ENCODE measurements at places on chromosomes 4 and X.

DNA sequence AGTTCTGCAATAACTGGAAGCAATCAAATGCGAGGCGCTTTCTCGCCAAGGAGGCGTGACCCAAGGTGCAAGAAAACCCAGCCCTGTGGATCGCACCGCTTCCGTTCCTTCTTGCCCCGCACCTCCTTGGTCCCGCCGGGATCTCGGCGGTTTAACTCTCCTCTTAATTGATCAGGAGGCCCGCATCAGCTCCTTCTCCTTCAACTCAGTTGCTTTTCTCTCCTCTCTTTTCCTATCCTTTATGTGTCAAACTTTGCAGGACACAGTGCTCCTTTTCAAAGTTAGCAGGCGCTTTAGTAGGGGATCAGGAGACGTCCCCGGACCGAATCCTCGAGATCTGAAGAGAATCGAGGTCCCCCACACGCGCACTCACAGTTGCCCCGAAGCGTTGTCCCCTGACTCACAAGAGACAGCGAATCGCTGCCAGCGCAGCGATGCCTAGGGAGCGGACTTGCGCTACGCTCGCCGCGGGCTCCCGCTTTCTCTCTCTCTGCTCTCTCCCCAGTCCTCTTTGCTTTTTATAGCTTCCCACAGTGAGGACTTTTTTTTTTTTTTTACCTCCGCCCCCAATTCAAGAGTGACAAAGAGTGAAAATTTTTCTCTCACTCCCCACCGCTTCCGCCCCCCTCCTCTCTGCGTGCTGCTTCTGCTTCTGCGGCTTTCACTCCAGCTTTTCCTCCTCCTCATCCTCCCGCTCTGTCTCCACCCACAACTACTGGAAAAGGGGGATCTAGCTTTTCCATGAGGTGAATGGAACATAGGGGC is at the start of gene DKK2:
DKK2 (minus strand) TSS at position 495 of the 765 bp plus-strand sequence. CDS start 722 bp downstream, outside the sequence.
- DNase-seq = no peak

- no peak for DNase-seq
These were observed 33.5 kb downstream of the MAPK10 start for GRCh38 chr4:86326400-86326799.

DNA sequence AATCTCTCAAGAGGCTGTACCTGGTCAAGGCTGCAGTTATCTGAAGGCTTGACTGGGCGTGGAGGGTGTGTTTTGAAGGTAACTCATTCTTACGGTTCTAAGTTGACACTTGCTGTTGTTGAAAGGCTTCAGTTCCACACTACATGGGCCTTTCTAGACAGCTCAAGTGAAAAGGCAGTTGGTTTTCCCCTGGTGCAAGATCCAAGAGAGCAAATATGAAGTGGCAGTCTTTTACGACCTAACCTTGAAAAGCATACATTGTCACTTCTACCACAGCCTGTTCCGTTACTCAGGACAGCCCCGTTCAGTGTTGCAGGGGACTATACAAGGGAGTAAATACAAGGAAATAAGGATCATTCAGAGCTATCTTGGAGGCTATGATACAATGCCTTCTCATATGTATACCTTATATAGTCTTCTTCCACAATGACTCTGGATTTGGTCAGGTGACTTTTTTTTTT is 46.2 kb downstream of the PDS5A start:
- DNase-seq = peak; percentile 50

DNA sequence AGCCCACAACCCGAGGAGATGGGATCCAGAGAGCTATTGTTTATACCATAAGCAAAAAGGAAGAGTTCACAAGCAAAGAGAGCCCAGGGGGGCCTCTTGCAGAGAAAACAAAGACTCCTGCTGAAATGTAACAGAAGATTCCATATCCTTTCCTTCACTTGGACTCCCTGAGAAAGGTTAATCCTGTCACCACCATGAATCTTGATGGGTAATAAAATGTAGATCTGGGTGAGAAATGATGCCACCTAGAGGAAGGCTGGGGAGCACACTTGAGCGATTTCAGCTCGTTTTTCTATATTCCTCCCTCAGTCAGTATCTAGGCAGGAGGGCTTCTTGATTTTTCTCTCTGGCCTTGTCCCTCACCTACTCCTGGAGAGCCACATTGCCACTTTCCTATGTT is 10.2 kb upstream of the KCNE5 start:
- DNase-seq = peak; percentile 18

DNA sequence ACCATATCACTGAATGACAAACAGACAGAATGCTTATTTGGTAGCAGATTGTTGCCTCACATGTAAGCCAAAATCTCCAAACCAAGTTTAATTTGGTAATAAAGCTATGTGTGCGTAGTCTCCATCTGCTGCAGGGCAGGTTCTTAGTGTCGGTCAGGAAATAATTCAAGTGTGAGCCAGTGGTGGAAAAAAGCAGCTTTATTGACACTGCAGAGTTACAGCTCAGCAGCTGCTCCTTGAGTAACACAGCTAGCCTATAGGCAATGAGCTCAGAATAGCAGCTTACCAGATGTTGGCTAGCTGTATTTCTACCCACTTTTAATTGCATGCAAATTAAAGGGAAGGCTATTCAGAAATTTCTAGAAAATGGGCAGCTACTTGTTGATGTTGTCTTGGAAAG is 757.8 kb upstream of the HS3ST1 start:
- DNase-seq = no peak

GRCh38 chr4:115090483-115091075 is 22.8 kb downstream of the NDST4 start:
- peak; percentile 49 for DNase-seq

- DNase-seq = no peak
These were observed 71.4 kb downstream of the AREG start for GRCh38 chr4:74516303-74516702.

- no peak for DNase-seq
These were observed 76.9 kb upstream of the GPM6B start for GRCh38 chrX:13893826-13894225.

DNA sequence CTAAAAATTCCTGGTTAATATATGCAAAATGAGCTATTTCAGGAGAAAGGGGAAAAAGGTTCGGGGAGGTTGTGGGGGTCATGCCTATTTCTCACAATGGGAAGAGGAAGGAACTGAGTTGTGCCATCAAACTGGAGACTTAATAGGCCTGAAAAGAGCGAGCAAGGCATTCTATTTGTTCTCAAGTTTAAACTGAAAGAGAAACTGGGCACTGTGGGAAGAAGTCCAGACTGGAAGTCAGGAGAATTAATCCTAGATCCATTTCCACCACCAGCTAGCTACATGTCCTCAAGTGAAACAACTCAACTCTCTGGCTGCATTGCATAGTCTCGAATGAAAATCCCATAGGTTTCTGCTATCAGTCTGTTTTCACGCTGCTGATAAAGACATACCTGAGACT is 50.6 kb downstream of the PPARGC1A start:
- no peak for DNase-seq

GRCh38 chr4:31461421-31461820 is 741.3 kb downstream of the PCDH7 start:
- no peak for DNase-seq

DNA sequence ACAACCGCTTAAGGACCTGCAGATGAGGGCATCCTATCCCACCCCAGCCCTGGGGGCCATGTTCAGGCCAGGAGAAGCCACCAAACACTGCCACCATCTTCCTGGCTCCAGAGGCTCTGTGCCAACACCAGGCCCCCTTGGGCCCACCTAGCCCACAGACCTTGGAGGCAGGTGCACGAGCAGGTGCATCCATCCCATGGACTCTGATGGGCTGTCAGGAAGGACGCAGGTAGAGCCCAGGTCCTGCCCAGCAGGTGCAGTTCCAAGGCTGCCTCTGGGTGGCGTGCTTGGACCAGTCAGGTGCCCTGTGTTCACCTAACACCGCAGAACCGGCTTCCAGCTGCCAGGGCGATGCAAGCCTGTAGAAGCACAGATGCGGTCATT is 22.8 kb upstream of the PDE6B start:
- DNase-seq = no peak

DNA sequence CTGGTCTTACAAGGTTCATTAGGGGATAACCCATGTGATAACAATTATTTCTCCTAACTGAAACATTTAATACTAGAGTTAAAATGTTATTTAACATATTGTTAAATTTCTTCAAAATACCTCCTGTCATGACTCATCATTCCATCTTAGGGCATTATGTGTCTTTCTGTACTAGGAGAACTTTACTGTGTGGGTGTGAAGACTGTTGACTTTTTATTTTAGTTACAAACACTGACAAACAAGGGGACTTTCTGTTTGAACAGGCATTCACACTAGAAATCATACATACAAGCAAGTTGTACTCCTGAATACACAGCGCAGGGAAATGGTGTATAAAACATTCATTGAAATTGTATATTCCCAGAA is 175.9 kb downstream of the FBXW7 start:
- DNase-seq = no peak
